ENCODE measurements at places on chromosomes 1 and 21.

- DNase-seq: no peak
Observed at GRCh38 chr1:109193653-109194590, 19.8 kb upstream of the SARS1 start.

GRCh38 chr1:54965624-54966340 is 14.6 kb upstream of the TMEM61 start:
- DNase-seq: no peak

GRCh38 chr1:161733526-161733925 is 12.2 kb downstream of the FCRLB start:
- DNase-seq: no peak

GRCh38 chr1:52444463-52444862 is 40.1 kb downstream of the PRPF38A start:
- no peak for DNase-seq

DNA sequence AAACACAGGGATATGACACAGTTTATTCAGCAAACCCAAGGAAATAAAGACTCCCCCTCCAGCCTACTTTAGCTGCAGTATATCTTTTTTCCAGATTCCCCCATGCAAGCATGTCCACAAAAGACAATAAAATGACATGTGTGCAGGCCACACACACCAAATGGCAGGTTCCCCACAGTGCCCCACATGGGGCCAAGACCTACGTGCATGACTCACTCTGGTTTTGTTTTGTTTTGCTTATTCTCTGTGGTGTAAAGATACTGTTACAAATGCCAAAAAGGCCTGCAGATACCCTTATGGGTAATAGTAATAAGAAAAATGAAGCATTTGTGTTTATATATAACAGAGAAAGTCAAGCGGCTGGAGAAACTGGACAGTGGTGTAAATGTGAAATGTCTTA is 71.6 kb downstream of the RD3 start:
- DNase-seq: no peak

DNA sequence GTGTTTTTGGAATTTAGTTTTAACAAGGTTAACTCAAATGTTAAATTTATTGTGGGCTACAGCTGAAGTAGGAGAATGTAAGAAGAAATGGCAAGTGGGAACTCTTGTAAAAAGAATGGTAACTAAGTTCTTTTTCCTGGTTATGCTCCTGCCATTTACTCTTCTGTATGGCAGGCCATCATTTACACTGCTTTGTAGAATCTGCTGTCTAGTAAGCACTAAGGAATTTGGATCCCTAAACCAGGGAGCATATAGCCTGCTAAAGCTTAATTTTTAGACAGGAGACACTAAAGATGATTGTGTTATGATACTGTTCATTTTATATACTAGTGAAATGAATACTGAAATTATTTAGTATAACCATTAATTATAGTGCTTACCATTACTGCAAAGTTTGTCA is 85.3 kb downstream of the CAMTA1 start:
- no peak for DNase-seq

- DNase-seq: no peak
Observed at GRCh38 chr21:42570362-42570761, 56.7 kb downstream of the SLC37A1 start.

- no peak for DNase-seq
Observed at GRCh38 chr1:66778266-66778665, 22.8 kb downstream of the INSL5 start.

- DNase-seq: no peak
Observed at GRCh38 chr1:17177651-17178050, 27.3 kb upstream of the PADI1 start.

DNA sequence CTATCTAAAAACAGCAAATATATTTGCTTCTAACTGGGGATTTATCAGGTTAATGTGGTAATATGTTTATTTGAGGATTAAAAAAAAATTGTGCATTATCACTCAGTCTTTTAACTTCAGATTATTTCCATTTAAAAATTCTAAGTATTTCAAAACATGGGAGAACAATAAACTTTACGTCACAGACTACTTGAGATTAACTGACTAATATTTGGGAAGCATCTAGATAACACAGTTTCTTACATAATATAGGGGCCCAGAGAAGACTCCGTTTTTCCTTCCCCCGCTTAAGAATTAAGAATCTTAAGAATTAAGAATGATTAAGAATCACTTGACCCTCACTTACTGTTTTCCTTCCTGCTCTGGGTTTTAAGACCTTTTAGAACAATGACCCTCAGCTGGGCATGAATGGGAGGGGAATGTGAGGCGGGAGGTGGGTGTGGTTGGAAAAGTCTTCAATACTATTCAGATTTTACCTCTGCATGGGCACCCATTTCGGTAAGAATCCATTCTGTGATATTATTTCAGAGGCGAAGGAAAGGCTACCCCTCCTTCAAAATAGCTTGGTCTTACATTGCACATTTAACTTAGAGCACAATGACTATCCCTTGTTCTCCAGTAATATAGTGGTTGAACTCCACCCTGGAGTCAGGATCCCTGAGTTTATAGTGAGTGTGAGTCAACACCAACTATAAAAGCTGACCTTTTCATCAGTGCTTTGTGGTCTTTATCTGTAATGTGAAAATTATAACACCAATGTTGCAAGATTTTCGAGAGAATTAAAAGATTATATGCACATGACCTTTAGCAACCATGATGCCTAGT is 821.3 kb downstream of the USP25 start:
- DNase-seq: no peak

GRCh38 chr1:244435562-244436205 is 16.0 kb downstream of the ADSS2 start:
- no peak for DNase-seq

DNA sequence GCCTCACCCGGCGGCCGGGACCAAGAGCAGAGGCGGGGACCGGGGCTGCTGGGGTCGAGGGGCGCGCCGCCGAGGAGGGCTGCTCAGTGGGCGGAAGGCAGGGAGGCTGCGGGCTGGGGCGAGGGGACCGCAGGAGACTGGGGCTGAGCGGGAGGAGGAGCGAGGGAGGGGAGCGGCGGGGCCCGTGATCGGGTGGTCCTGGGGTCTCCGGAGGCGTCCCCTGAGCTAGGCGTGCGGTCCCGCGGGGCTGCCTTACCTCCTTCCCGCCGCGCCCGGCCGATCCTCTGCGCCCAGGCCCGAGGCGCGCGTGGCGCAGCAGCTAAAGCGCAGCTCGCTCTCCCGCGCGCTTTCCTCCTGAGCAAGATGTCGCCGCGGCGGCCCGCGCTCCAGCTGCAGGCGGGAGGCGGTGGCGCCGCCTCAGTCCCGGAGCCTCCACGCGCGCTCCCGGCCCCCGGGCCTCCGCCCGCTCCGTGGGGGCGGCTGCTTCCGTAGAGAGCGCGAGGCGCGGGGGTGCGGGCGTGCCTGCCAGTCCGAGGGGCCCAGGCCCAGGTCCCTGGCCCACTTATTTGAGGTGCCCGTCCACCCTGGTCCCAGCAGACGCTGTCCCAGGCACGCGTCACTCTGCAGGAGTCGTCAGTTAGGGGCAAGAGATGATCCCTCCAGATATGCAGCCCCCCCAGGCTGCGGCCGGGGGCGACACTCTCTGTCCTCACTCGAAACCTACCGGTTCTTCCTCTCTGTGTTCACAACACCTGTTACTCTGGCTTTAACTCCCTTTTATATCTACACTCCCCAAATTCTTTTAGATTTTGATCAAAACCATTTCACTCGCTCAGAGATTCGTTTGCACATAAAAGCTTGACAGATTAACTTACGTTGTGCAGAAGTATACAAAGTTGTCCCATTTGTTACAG is at the start of gene CCSAP:
TSS of gene CCSAP (minus strand) at position 392 of the 914 bp plus-strand sequence. CDS start 582 bp downstream, outside the sequence.
- DNase-seq: peak; percentile 68

DNA sequence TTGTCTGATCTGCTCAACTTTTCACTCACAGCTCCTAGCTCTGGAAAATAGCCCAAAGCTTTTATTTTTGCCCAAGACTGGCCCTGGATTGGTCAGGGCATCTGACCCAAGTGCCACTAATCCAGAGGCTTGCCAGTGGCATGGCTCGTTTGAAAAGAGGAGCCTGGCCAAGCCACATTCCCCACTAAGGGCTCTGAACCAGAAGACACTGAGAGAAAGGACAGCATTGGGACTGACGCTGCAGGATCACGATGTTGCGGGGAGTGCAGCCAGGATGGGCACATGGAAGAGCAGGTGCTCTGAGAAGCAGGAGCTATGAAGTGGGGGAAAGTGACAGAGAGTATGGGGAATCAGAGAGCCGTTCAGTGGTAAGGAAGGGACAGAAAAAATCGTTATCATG is 44.9 kb upstream of the TSPAN2 start:
- no peak for DNase-seq

Measured in hypothalamus (tissue), 51 donors.